Large intestine (tissue), 12 donors: ENCODE measurements at places on chromosomes 3 and 15.

GRCh38 chr15:85444122-85444745 lies 63.8 kb downstream of the AKAP13 start:
- peak; percentile 26 for DNase-seq

GRCh38 chr15:52559022-52559421 lies 9.8 kb downstream of the ARPP19 start:
- DNase-seq: no peak

- DNase-seq: no peak
These were observed 72.2 kb downstream of the KLF13 start for GRCh38 chr15:31398677-31399301.

- DNase-seq: no peak
These were observed 402.4 kb downstream of the RBMS3 start for GRCh38 chr3:29683018-29683993.

GRCh38 chr15:48754011-48754410 lies 56.9 kb downstream of the CEP152 start:
- DNase-seq: no peak
